Left lung (tissue), 14 donors: ENCODE measurements at places on chromosomes 1 and 21. TPM values are rescaled to one million over a fixed set of nuclear protein-coding genes. Genes with fewer than 3 reads are reported as not detected.

Gene KIF1B
- 46.7 TPM for total RNA-seq

Gene GJA9
- total RNA-seq, result not detected

Gene CLIC6
- 21.2 TPM for total RNA-seq

Gene CADM3
- total RNA-seq, result 3.4 TPM

Gene COL24A1
- total RNA-seq, result 0.84 TPM

Gene CYP4X1
- 8.8 TPM for total RNA-seq

Gene FAM3B
- total RNA-seq, result 31.9 TPM
